ENCODE measurements at places on chromosomes 1 and 21. TPM values are rescaled to one million over a fixed set of nuclear protein-coding genes. Genes with fewer than 3 reads are reported as not detected.
A peak's percentile ranks its signal among the peaks of the same experiment; 100 is the strongest.

Gene NFASC
- 2.9 TPM for polyA plus RNA-seq

Gene CHODL
- polyA plus RNA-seq, result 2.3 TPM

DNA sequence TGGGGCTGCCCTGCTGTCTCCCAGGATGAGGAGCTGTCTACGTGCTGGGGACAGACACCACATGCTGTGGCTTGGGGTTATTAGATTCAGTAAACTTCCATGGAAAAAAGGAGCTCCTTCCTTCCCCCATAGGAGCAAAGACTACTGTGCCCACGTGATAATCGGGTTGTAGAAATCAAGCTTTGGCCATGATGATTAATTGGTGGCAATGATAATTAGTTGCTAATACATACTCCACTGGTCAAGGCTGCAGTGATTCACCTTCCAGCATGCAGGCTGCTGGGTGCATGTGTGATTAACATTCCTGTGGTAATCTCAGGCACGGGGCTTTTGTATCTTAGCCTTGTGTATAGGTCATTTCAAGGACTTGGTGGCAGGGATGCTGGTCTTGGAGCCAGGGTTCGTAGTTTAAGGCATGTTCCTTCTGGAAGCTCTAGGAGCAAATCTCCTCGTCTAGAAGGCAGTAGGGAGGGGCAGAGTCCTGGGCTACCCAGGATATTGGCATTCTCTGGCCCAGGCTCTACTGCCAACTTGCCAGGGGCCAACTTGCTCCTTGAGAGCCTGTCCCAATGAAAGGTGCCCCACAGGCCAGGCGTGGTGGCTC lies 41.4 kb downstream of the TMCO4 start:
- DNase-seq, result no peak

Gene KCNQ4
- 0.28 TPM for polyA plus RNA-seq

- DNase-seq, result no peak
Measured at GRCh38 chr1:192581131-192581927, 5.8 kb downstream of the RGS1 start.

GRCh38 chr1:9075022-9075421 lies 5.6 kb upstream of the SLC2A5 start:
- no peak for DNase-seq

- DNase-seq, result no peak
Measured at GRCh38 chr1:221169447-221169889, 290.2 kb downstream of the HLX start.

DNA sequence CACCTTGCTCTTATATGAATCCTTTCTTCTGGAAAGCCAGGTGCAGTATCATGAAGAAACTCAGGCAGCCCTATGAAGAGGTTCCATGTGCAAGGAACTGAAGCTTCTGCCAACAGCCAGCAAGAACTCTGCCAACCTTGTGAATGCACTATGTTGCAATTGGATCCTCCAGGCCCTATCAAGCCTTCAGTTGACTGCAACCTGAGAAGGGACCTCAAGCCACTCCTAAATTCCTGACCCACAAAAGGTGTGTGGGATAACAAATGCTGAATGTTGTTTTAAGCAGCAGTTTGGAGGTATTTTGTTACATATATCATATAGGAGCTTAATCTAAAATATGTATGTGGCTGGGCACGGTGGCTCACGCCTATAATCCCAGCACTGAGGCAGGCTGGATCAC lies 84.0 kb downstream of the RERE start:
- no peak for DNase-seq

- DNase-seq, result no peak
Measured at GRCh38 chr1:117359561-117360289, 7.5 kb upstream of the MAN1A2 start.

GRCh38 chr1:213987927-213988506 lies at the start of gene PROX1:
Gene PROX1 (plus strand): TSS chr1:213987973. CDS start chr1:213996536, 8,563 bp downstream.
- DNase-seq, result no peak

Gene ALX3
- 0.10 TPM for polyA plus RNA-seq

Gene GCSAML
- not detected for polyA plus RNA-seq

Gene LENEP
- not detected for polyA plus RNA-seq

Gene PLA2G2C
- not detected for polyA plus RNA-seq

Gene SLC25A34
- polyA plus RNA-seq, result 0.77 TPM

DNA sequence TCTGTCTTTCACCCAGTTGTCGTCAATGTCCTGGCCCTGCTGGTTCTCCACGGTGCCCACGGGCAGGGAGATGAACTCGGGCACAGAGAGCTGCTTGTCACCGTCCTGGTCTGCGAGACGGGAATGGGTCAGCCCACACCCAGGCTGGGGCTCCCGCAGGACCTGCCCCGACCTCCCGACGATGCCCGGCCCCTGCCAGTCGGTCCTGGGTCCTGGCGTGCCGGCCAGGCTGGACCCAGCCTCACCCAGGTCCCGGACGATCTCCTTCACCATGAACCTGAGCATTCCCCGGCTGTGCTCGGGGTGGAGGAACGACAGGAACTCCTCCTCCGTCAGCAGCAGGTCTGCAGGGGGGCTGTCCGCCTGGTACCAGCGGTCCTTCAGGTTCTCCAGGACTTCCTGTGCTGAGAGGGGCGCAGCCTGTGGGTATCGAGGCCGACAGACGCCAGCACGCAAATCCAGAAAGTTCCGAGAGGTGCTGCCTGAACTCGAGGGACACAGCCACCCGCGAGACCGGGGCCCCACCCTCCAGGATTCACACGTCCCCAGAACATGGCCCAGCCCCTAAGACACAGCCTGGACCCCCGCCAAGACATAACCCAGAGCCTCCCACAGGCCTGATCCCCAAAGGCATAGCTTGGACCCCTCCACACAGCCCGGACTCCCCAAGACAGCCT lies 4.7 kb upstream of the TNFRSF4 start:
- no peak for DNase-seq

DNA sequence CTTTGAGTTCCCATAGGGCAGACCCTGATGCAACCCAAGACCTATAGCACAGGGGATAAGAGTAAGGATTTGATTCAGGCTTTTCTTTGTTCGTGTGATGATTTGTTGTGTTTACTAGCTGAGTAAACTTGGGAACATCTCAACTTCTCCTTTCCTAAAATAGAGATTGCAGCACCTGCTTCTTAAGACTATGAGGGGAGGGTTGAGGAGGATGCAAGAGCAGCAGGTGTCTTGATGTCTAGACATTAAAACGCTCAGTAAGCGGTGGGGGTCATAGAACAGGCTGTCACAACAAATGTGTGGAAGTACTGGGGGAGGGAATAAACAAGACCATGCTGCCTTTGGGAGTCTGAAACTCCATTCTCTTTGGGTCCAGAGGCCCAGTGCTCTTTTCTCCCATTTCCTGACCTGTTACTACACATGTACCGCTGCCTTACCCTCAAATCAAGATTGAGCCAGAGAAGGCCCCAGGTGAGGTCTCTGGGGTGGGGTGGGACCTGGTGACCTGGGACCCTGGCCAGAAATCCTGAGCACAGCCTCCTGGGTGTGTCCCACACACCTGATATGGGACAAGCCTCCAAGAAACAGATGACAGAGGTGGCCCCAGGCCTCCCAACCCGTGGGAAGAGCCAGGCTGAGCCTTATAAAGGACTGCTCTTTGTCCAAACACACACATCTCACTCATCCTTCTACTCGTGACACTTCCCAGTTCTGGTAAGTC lies at the start of gene S100A7A:
TSS of gene S100A7A (plus strand) at position 671 of the 721 bp plus-strand sequence. CDS start 1,563 bp downstream, outside the sequence.
- DNase-seq, result no peak

- no peak for DNase-seq
Measured at GRCh38 chr1:221227872-221228337, 348.7 kb downstream of the HLX start.

GRCh38 chr21:32030146-32030652 lies 157.4 kb downstream of the HUNK start:
- no peak for DNase-seq

- DNase-seq, result no peak
Measured at GRCh38 chr1:157691285-157691920, 9.2 kb downstream of the FCRL3 start.

DNA sequence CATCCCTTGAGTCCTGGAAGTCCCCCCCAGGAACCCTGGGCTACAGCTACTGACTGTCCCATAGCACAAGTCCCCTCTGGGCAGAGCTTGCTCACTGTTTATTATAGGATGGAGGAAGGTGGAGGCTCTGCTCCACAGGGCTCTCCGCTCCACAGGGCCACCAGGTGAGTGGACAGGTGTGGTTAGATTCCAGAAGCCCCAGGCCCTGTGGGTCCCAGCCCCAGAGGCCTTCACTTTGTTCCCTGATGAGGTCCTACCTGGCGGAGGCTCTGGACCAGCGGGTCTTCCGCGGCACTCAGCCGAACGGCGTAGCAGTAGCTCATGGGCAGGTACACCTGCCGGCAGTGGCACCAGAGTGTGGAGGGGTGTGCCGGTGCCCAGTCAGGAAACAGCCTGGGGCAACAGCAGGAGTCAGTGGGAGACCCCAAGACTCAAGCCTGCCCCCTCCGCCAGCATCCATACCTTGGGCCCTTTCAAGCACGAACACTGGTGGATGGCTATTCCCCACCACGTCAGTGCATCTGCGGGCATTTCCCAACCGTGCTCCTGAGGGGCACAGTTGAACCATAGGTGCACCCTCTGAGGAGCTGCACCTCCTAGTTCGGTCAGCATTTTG lies 12.3 kb downstream of the LSS start:
- peak; percentile 62 for DNase-seq

Gene S100A7A
- not detected for polyA plus RNA-seq

Gene RORC
- 0.14 TPM for polyA plus RNA-seq

Gene CHML
- 3.0 TPM for polyA plus RNA-seq

Gene SPRR2D
- polyA plus RNA-seq, result 1.1 TPM

DNA sequence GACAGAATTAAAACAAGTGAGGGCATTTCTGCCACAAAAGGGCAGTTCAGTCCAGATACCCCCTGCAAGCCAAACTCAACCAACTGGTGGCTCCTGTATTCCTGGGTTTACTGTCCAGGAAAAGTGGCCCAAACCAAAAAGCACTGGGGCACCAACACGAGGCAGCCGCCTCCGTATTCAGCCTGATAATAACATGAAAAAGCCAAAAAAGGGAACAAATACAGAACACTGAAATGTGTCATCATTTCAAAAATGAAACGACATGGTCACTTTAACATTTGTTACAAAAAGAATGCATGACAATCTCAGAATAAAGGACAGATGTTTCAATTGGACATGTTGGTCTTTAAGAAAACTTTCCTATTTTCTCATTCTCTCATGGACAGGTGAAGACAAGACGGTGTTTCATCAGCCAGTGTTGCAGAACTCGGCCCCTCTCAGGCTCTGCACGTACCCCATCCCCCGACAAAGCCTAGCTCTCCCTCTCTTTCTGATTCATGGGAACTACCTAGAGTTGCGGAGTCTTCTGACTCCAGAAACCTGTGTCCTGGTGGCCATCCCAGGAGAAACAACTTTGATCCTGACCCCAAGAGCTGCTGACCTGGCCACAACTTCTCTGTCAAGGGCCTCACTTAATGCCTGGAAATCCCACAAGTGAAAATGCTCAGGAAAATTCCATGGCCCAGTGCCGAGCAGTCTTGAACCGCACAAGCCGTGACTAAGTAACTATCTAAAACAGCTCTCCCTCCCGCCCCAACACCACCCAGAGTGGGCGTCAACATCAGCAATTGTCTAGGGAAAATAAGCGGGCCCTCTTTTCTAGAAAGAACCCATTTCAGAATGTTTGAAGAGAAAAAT lies 27.1 kb downstream of the ZBTB17 start:
- no peak for DNase-seq

Gene FCRL5
- 51.0 TPM for polyA plus RNA-seq

Gene LIX1L
- 17.8 TPM for polyA plus RNA-seq

GRCh38 chr1:48194801-48195200 lies 27.7 kb upstream of the SLC5A9 start:
- no peak for DNase-seq

All from spleen (tissue), 13 donors.